ENCODE measurements at places on chromosomes 6 and 20. TPM values are rescaled to one million over a fixed set of nuclear protein-coding genes. Genes with fewer than 3 reads are reported as not detected.

Gene DBNDD2
- 12.1 TPM for total RNA-seq

DNA sequence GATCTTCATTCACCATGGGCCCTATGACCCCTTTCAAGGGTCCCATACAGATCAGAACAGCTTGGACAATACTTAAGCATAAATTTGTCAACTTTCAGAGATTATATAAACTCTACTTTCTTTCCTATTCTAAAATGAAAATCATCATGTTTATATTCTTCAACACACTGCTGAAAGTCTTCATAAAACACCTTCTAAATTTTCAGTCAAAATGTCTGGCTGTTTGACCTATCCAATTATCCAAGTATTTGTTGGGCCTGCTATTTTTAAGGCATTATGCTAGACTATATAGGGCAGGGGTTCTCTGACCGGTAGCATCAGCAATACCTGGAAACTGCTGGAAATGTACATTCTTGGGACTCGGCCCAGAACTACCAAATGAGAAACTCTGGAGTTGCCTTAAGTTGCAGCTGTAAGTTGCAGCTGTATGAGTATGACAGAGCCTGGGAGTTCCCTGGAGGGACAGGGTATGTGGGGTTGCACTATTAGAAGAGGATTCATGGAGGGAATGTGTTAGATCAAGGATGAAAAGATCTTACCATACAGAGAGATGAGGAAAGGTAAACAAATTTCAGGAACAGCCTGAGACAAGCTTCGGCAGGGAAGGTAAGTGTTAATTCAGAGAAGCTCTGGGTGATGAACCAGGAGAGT, 293.0 kb downstream of the ADGB start:
- H3K4me1 ChIP-seq, result no peaks in the 10 kb centered on the region
- H3K4me3 ChIP-seq, result no peak overlapping the region
- no peaks in the 10 kb centered on the region for H3K27me3 ChIP-seq
- no peak overlapping the region for H3K27ac ChIP-seq
- H3K36me3 ChIP-seq, result no peaks in the 10 kb centered on the region

GRCh38 chr6:36701401-36701991, 3.9 kb downstream of the RAB44 start:
- no peaks in the 10 kb centered on the region for H3K36me3 ChIP-seq
- no peaks in the 10 kb centered on the region for H3K27me3 ChIP-seq
- H3K4me1 ChIP-seq, result peaks cover 8% of the 10 kb centered on the region
- H3K27ac ChIP-seq, result no peak overlapping the region

DNA sequence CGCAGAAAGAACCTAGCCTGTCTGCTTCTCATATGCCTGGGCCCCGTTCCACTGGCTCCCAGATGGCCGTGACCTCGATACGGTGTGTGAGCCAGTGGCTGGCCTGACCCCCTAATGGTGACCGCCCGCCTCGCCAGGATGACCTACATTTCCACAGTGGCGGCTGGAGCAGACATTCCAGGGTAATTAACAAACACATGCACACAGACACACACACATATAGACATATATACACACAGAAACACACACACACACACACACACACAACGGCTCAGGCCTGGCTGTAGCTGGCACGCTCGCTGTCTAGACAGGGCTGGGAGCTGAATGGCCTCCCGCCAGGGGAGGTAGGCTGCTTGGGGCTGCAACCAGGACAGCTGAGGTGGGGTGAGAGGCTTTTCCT, 227.1 kb downstream of the ANKRD60 start:
- no peak overlapping the region for H3K27ac ChIP-seq
- no peak overlapping the region for H3K4me3 ChIP-seq
- H3K27me3 ChIP-seq, result no peaks in the 10 kb centered on the region
- H3K4me1 ChIP-seq, result no peaks in the 10 kb centered on the region
- H3K36me3 ChIP-seq, result no peaks in the 10 kb centered on the region

DNA sequence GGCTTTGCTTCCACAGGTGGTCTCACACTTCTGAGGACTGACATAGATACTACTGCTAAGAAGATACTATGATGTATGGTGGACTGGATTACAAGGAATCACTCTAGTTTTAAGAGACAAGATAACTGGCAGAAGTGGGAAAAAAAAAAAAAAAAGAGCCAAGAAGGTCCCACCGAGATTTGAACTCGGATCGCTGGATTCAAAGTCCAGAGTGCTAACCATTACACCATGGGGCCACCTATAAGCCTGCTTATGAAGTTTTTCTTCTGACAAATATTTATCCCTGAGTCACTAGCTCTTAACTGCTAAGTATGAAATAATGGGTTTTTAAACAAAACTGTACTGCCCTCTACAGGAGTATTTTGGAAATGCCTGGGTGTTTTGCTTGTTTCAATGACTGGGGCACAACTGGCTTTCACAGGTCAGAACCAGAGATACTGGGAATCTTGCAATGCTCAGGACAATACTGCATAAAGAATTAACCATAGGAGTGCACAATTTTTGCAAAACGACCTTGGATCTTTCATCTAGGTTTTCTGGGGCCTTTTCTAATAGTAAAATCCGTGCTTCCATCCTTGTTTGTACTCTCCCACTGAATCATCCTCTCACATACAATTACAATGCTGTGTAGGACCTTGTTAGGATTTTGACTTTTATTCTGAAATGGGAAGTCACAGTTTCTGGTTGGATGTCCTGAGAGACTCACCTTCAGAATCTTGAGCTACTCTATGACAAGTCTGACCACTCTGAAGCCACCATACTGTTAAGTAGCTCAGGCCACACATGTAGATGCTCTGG, 116.3 kb downstream of the OR2B2 start:
- H3K4me3 ChIP-seq, result no peak overlapping the region
- H3K27ac ChIP-seq, result no peak overlapping the region
- H3K36me3 ChIP-seq, result no peaks in the 10 kb centered on the region
- H3K27me3 ChIP-seq, result no peaks in the 10 kb centered on the region
- no peaks in the 10 kb centered on the region for H3K4me1 ChIP-seq

All from thyroid gland (tissue), 4 donors.